ENCODE measurements at places on chromosomes 1 and 21.

DNA sequence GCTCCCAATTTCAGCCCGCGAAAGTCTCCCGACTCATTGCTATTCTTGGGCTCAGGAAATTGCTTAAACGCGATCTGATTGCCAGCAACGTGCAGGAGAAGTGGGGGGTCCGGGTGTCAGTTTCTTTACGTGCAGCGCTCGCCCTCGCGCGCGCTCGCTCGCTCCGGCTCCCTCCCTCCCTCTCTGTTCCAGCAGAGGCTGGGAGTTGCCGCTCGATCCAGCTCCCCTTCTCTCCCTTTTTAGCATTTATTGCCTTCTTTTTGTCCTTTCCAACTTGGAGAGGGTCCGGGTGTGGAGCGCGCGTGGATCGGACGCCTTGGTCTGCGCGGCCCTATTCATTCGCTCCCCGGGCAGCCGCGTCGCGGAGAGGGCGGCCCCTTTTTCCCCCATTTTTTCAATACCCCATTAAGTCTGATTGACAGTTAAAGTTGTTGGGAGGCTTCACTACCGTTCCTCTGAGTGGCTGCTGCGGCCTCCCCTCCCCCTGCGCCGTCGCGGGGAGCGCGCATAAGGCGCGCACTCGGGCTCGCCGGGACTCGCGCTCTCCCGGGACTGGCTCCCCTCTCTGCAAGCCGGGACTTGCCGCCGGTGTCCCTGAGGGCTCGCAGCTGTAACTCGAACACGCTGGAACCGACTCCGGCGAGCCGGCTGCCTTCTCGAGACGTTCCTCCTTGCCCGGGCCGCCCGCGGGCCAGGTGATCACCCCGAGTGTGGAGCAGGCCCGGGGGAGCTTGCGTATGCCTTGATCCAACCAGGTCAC is at the start of gene DHRS3:
TSS of gene DHRS3 (minus strand) at position 310 of the 760 bp plus-strand sequence. CDS start 862 bp downstream, outside the sequence.
- peak; percentile 88 for DNase-seq

- peak; percentile 40 for DNase-seq
These were observed 4.7 kb upstream of the SPRR3 start for GRCh38 chr1:152996633-152997400.

GRCh38 chr1:211588711-211589110 is 9.8 kb upstream of the SLC30A1 start:
- no peak for DNase-seq

DNA sequence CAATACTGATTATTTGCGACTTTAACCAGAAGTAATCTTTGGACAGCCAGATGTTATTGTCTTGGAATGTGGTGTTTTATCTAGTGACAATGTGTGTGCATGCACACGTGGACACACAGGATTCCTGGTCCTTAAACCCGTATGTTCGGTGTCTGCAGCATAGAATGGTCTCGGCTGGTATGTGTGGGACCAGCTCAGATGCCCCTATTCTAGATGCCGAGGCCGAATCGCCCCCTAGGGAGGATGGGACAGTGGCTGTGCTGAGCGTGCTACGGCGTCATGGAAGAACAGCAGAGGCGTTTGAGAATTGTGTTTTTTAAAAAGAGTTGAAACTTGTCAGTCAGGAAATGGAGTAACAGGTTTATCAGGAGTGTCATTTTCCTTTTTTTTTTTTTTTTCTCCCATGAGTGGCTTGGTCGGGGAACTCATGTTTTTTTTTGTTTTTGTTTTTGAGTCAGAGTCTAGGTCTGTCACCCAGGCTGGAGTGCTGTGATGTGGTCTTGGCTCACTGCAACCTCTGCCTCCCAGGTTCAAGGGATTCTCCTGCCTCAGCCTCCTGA is 30.1 kb downstream of the SKI start:
- DNase-seq = no peak

Data from mesendoderm (in vitro differentiated cells).